ENCODE measurements at places on chromosomes 13 and 19.

DNA sequence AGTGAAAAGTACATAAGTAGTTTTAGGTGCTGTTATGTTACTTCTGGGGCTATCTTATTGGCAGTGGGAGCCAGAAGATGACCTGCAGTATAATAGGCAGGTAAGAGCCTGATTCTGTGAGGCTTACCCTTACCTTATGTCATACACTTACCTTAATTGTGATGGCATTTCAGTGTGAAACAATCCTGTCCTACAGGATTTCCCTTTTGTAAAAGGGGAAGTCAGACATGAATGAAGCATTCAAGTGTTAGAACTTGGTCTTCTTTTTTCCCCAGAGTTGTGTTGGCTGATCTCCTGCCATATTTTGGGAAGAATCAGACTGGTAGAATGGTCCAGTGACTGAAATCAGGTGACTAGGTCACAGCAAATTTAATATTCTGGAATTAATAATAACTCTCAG lies 55.2 kb downstream of the SGCG start:
- DNase-seq, result no peak

GRCh38 chr19:8571006-8571411 lies 6.2 kb downstream of the MYO1F start:
- DNase-seq, result no peak

DNA sequence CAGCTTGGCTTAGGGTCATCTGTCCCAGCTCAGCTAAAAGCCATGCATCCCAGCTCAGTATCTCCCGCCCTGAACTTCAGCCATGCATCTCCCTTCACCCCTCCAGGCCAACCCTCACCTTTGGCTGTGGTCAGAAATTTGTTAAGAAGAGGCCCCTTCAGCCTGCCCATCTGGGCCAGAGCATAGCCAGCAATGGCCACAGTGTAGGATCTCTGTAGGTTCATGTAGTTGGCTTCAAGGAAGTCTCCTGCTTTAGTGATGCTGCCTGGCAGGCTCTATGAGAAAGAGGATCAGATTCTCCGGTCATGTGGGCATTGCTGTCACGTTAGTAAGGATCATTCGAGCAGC lies 16.6 kb upstream of the TNFSF14 start:
- no peak for DNase-seq

DNA sequence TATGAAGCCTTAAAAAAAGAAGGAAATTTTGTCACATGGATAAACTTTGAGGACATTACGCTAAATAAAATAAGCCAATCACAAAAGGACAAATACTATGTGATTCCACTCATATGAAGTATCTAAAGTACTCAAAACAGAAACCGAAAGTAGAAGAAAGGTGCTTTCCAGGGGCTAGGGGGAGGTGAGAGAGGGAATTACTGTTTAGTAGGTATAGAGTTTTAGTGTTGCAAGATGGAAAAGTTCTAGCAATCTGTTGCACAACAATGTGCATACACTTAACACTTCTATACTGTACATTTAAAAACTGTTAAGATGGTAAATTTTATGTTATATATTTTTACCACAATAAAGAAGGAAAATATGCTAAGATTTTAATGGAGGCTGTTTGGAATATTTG lies 83.0 kb downstream of the POLR1D start:
- DNase-seq, result no peak

DNA sequence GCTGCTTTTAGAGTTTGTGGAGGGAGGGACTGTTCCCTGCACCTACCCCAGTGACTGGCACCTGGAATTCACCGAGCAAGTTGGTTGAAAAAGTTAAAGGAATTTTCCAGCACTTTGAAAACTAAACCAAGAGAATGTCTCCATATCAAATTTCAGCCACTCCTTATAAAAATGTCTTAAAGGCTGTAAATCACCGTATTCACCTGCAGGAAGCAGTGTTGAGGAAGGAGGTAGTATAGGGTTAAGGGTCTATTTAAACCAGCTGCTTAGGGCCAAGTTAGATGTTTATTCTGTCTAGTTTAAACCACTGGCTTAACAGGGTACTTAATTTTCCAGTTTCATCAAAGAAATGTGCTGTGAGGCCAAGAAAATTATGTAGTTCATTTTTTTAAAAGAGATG lies 3.8 kb upstream of the RAB20 start:
- DNase-seq, result no peak

DNA sequence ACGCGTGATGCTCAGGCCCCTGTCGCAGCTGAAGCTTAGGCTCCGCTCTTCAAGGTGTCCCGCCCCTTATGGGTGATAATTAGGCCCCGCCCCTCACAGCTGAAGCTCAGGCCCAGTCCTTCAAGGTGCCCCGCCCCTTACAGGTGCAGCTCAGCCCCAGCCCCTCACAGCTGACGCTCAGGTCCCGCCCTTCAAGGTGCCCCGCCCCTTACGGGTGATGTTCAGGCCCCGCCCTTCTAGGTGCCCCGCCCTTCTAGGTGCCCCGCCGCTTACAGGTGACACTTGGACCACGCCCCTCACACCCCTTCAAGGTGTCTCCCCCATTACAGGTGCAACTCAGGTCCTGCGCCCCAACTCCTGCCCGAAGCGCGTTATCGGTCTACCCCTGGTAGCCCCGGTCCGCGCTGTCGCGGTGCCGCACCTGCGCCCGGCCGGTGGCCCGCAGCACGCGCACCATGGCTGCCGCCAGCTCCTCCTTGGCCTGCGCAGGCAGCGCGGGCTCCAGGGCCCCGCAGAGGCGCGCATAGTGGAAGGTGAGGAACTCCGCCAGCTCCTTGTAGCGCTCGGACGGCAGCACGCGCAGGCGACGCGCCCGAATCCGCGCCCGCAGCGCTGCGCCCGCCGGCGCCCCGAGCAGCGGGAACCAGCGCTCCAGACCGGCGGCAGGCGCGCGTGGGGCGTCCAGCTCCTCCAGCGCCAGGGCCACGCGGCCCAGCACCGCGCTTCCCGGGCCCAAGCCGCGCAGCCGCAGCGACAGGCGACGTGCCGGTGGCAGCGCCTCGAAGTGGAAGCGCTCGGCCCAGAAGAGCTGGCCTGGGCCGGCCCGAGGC lies 7.3 kb downstream of the RASAL3 start:
- peak; percentile 93 for DNase-seq

- no peak for DNase-seq
These were observed 105.4 kb downstream of the WDFY2 start for GRCh38 chr13:51689663-51689996.

DNA sequence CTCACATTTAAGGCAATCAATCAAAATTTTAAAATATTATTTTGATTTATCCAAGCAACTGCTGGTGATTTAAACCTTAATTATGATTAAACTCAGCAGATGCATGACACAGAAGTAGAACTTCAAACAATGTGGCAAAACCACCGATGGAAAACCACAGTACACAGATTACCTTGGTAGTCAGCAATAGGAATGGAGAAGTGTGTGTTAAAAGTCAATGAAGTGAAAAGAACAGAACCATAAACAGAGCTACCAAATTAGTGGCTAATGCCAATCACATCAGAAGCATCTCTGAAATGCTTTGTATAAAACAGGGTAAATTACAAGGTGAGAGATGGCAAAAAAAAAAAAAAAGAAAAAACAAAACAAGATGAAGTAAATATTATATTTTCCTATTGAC lies 31.2 kb downstream of the KATNAL1 start:
- no peak for DNase-seq

DNA sequence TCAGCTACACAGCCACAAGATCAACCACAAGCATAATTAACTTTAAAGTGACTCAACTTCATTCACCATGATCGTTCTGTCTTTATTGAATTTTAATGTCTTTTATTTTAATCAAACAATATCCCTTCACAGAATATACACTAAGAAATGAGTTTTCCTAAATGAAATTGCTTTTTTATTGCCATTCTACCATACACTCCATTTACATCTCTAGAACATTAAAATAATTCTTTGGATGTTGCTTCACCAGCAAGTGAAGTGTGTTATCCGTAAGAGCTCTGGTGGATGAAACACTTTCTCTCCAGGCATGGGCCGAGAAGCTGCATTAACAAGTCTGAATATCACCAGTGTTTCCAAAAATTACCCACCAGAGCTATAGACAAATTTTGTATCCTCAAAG lies 789.2 kb downstream of the PCDH9 start:
- no peak for DNase-seq

- DNase-seq, result no peak
These were observed 9.0 kb downstream of the PPP1R14A start for GRCh38 chr19:38247126-38247525.

DNA sequence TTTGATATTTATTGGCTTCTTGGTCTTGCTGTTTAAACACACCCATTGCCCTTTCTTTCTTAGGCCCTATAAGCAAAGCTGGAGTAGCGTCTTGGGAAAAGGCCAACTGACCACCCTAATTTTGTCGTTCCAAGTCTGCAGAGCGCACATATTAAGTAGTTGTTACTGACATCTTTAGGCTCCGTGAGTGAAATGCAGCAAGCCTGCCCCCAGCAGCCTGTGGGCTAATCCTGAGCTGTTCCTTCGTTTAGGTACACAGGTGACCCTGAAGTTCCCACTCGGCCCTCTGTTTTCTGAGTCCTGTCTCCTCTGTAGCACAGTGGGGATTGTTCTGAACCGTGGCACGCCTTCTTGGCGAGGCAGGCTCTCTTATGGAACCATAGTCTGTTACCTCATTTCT lies 170.5 kb downstream of the STK24 start:
- no peak for DNase-seq

- DNase-seq, result no peak
These were observed 13.9 kb upstream of the OVOL3 start for GRCh38 chr19:36097036-36097435.

DNA sequence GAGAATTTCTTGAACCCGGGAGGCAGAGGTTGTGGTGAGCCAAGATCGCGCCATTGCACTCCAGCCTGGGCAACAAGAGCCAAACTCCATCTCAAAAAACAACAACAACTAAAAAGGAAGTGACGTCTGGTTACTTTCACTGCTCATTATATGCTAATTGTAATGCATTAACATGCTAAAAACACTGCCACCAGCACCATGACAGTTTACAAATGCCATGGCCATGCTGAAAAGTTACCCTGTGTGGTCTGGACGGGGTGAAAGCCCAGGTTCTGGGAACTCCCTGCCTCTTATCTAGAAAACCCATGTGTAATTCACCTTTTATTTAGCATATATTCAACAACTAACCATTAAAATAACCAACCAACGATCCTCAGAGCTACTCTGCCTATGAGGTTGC lies 28.1 kb downstream of the CPT1C start:
- DNase-seq, result no peak

DNA sequence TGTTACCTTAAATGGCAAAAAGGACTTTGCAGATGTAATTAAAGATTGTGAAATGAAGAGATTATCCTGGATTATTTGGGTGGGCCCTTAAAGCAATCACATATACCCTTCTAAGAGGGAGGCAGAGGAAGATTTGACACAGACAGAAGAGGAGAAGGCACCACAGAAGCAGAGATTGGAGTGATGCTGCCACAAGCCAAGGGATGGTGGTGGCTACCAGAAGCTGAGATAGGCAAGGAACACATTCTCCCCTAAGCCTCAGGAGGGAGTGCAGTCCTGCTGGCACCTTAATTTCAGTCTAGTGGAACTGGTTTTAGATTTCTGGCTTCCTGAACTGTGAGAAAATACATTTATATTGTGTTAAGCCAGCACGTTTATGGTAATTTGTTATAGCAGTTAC lies 24.2 kb downstream of the DEDD2 start:
- DNase-seq, result no peak

DNA sequence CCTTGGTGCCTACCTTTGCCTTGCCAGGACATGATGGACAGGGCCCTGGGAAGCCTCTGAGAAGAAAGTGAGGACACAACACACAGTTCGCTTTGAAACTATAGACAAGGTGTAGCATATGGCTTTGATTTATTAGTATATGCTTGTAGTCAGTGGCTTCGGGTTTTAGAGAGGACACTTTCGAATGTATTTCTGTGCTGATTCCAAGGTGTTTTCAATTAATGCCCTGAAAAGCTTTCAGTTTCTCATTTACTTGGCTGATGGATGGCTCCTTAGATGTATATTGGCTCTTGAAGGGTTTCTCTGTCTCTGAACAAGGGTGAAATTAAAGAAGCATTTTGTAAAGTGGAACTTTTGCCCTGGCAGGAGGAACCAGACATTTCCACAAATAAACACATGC lies 106.9 kb downstream of the POSTN start:
- DNase-seq, result no peak

DNA sequence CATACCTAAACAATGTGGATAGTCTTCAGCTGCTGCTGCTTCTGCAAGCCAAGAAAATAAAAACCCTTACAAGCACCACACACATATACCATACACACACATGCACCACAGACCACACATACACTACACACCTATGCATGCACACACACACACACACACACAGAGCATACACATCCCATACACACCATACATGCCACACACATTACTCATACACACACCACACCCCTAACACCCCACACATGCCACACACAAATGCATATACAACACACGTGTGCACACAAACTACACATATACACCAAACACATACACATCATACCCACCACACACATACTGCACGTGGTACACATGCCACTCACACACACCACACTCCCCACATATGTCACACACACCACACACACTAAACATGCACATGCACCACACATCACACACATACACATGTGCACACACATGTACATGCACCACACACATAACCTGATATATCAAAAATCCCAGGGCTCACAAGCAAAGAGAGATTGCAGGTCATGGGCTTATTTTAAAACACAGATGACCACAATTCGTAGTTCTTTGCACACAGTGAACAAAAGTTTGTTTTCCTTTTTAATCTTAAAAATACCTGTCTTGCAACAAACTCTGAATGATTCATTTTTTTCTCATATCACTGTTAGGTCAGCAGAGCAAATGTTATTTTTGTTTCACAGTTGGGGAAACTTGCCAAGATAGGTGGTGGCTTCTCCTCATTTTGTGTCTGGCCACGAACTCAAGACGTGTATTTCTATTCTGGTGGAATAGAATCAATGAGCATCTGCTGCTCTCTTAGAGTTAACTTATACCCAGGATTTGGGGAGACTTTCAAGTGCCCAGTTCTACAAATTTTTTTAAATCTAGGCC lies 456.6 kb downstream of the FGF9 start:
- no peak for DNase-seq

DNA sequence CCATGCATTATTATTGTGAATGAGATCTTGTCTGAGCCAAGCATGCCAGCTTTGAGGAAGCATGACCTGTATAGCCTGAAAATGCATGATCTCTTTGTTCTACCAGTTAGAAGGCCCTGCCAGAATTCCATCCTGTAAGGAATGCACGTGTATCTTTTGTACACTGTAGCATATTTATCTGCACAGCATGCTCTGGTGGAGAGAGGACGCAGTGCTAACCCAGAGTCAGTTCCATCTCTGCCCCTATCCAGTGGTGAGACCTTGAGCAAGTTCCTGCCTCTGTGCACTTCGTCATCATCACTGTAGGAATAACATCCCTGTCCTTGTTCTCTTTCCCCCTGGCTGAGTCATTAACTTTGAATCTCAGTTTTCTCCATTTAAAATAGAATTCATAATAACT lies 233.8 kb downstream of the SLC7A1 start:
- no peak for DNase-seq

All from NCI-H2029 (cell line).